Activated CD4-positive, alpha-beta memory T cell treated with anti-CD3 and anti-CD28 coated beads for 36 hours (primary cell): ENCODE measurements at places on chromosomes 11 and 22. TPM values are rescaled to one million over a fixed set of nuclear protein-coding genes. Genes with fewer than 3 reads are reported as not detected.

The CRYBB1 gene
- not detected for total RNA-seq

The CCDC88B gene
- total RNA-seq: 74.5 TPM

The GAL3ST1 gene
- total RNA-seq: not detected

The KRTAP5-9 gene
- 0.27 TPM for total RNA-seq

The PNPLA2 gene
- 33.2 TPM for total RNA-seq

DNA sequence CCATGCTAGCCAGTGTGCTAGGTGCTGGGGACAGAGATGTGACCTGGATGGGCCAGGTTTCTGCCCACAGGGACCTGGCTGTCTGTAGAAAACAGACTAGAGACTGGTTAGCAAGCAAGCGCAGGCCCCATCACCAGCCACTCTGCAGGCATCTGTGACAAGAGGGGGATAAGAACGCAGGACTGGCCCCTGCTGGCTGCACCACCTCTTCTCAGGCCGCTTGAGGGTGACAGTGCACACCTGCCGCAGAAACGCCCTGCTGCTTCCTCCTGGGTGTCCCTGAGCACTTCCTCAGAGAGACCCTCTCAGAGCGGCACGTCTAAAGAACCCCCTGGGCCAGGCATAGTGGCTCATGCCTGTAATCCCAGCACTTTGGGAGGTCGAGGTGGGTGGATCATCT is 5.9 kb upstream of the PICK1 start:
- no peaks in the 10 kb centered on the region for H3K36me3 ChIP-seq
- no peak overlapping the region for H3K27ac ChIP-seq
- peaks cover 2% of the 10 kb centered on the region for H3K27me3 ChIP-seq

GRCh38 chr22:48373626-48374173 is 1454.0 kb downstream of the BRD1 start:
- H3K4me3 ChIP-seq: no peak overlapping the region

GRCh38 chr11:121522043-121522941 is 69.5 kb upstream of the SORL1-AS1 start:
- peak overlapping the region; percentile 57 for H3K27ac ChIP-seq
- H3K4me1 ChIP-seq: peaks cover 47% of the 10 kb centered on the region

DNA sequence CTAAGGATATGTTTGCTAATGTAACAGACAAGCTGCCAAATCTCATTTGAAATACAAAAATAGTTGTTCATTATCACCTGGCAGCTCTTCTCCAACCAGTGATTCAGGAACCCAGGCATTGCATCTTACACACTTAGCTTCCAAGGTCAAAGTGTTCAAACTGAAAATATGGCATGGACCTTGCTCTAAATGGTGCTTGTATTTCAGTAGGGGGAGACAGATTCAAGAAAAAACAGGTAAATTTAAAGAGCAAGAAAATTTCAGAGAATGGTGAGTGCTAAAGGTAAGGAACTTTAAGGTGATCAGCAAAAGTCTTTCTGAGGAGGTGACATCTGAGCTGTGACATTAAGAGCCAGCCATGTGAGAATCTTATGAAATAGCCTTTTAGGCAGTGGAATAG is 82.8 kb upstream of the E2F8 start:
- peaks cover 15% of the 10 kb centered on the region for H3K27me3 ChIP-seq
- no peaks in the 10 kb centered on the region for H3K4me1 ChIP-seq
- no peak overlapping the region for H3K4me3 ChIP-seq

DNA sequence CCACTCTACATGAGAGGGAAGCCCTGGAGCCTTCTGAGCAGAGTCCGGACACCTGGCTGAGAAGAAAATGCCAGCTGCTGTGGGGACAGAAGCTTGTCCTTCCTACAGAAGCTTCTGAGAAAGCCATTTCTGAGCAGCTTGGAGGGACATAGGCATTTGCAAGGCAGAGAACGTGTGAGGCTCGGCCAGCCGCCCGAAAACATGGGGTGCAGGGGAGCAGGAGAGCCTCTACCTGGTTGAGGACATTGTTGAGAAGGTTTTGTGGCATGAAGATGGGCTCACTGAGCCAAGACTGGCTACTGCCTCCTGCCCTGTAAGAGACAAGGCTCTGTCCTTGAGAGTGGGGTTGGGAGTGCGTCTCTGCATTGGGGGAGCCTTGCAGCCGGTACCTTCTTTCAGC is 25.3 kb downstream of the SAMM50 start:
- H3K36me3 ChIP-seq: peaks cover 43% of the 10 kb centered on the region
- no peaks in the 10 kb centered on the region for H3K27me3 ChIP-seq
- H3K4me1 ChIP-seq: no peaks in the 10 kb centered on the region
- no peak for DNase-seq
- no peak overlapping the region for H3K27ac ChIP-seq

DNA sequence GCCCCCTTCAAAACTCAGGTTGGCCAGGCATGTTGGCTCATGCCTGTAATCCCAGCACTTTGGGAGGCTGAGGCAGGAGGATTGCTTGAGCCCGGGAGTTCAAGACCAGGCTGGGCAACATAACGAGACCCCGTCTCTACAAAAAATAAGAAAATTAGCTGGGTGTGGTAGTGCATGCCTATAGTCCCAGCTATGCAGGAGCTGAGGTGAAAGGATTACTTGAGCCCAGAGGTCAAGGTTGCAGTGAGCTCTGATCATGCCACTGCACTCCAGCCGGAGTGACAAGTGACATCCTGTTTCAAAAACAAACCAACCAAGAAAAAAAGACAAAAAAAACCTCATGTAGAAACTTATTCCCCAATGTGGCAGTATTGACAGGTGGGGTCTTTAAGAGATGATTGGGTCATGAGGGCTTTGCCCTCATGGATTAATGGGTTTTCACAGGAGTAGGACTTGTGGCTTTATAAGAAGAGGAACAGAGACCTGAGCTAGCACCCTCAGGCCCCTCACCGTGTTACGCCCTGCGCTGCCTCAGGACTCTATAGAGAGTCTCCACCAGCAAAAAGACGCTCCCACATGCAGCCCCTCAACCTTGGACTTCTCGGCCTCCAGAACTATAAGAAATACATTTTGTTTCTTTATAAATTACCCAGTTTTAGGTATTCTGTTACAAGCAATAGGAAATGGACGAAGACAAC is 22.3 kb downstream of the LAYN start:
- H3K36me3 ChIP-seq: no peaks in the 10 kb centered on the region
- H3K27ac ChIP-seq: no peak overlapping the region

GRCh38 chr22:19397734-19398104 is 33.8 kb downstream of the HIRA start:
- H3K4me3 ChIP-seq: no peak overlapping the region
- peaks cover 19% of the 10 kb centered on the region for H3K36me3 ChIP-seq
- no peak overlapping the region for H3K27ac ChIP-seq
- no peak for DNase-seq
- no peaks in the 10 kb centered on the region for H3K27me3 ChIP-seq

- H3K4me3 ChIP-seq: no peak overlapping the region
- no peak for DNase-seq
- no peaks in the 10 kb centered on the region for H3K36me3 ChIP-seq
Observed at GRCh38 chr11:5521540-5521939, 5.0 kb upstream of the UBQLNL start.

DNA sequence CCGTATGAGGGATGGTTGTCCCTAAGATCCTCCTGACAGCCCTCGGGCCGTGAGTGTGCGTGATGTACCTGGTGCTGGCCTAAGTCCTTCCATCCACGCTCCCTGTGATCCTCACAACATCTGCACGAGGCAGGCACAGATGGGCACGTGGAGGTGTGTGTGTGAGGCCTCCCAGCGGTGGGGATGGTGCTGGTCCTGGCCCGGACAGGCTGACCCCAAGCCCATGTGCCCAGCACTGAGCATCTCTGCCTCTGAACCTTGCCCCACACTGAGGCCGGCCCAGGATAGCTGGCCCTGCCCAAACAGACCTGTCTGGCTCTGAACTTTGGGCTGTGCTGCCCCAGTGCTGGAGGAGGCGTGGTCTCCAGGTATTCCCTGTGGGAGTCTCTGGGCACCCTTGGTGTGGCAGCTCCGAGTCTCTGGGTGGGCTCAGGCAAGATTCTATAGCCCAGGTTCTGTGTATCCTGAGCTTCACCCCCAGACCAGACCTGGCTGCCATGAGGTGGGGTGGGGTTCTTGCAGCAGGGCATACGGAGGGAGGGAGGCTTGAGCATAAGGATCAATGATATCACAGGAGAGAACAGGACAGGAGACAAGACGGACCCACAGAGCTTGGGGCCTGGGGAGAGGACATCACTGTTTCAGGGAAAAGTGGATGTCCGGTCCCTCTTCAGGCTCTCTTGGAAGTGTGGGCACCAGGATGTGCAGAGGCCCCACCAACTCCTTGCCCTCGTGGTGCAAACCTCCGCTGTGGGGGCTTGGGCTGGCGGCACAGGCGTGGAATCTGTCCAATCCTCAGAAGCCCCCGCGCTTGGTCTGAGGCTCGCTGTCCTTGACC is 881.8 kb downstream of the BRD1 start:
- H3K36me3 ChIP-seq: no peaks in the 10 kb centered on the region
- H3K4me3 ChIP-seq: no peak overlapping the region
- DNase-seq: no peak
- H3K4me1 ChIP-seq: no peaks in the 10 kb centered on the region
- peaks cover 6% of the 10 kb centered on the region for H3K27me3 ChIP-seq

DNA sequence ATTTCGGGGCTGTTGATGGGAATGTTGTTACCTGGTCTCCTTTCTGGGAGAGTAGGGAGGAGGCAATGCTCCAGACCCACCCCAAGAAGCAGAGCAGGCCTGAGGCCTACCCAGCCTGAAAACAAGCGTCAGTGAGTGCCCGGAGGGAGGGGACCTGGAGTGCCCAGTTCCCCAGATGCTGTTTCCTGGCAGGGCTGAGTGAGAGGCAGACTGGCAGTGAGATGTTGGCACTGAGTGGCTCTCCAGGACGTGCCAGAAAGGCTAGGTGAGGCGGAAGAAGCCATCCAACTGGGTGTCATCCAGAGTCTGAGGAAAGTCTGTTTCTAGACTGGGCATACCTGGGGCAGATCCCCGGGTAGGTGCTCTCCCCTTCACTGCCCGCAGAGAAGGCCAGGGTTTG is 1.3 kb downstream of the POU2F3 start:
- no peaks in the 10 kb centered on the region for H3K36me3 ChIP-seq
- H3K27me3 ChIP-seq: peaks cover 74% of the 10 kb centered on the region
- no peak overlapping the region for H3K4me3 ChIP-seq
- H3K27ac ChIP-seq: no peak overlapping the region
- no peak for DNase-seq

GRCh38 chr11:110072930-110073329 is 20.3 kb upstream of the ZC3H12C start:
- H3K4me1 ChIP-seq: peaks cover 7% of the 10 kb centered on the region
- no peak overlapping the region for H3K27ac ChIP-seq
- DNase-seq: no peak
- peaks cover 11% of the 10 kb centered on the region for H3K27me3 ChIP-seq

GRCh38 chr22:41974691-41975290 is 5.5 kb downstream of the SEPTIN3 start:
- no peak overlapping the region for H3K27ac ChIP-seq
- no peaks in the 10 kb centered on the region for H3K36me3 ChIP-seq
- DNase-seq: peak; percentile 53
- H3K27me3 ChIP-seq: peaks cover 36% of the 10 kb centered on the region

DNA sequence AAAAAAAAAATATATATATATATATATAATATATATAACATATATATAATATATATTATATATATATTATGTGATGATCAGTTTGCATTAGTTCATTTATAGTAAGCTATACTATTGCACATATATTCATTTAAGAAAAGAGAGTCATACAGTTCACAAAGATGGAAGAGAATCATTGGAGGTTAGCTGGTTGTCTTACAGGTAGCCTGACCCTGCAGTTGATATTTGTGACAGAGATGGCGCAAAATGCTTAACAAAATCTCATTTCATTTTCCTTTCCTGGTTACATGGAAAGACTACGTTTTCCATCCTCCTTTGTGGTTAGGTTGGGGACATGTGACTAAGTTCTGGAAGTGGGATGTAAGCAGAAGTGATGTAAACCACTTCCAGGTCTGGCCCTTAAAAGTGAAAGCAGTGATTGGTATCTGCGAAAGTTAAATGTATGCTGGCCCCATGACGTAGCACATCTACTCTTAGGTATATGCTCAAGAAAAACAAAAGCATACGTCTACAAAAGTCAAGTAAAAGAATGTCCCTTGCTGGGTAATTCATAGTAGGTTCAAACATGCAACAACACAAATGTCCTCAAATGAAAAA is 7.2 kb upstream of the TMEM135 start:
- no peak overlapping the region for H3K4me3 ChIP-seq
- no peaks in the 10 kb centered on the region for H3K36me3 ChIP-seq
- peaks cover 8% of the 10 kb centered on the region for H3K4me1 ChIP-seq
- H3K27ac ChIP-seq: no peak overlapping the region
- H3K27me3 ChIP-seq: no peaks in the 10 kb centered on the region

DNA sequence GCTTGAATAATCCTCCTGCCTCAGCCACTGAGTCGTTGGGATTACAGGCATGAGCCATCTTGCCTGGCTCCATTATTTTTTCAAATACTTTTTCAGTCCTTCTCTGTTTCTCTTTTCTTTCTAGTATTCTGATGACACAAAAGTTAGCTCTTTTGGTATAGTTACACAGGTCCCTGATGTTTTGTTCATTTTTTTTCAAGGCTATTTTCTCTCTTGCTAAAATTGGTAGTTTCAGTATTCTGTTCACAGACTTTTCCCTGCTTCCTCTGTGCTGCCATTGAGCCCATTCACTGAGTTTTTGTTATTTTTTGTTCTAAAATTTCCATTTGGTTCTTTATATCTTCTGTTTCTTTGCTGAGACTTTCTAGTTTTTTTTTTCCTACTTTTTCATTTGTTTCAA is 166.5 kb downstream of the UVRAG start:
- H3K27ac ChIP-seq: no peak overlapping the region
- no peaks in the 10 kb centered on the region for H3K27me3 ChIP-seq
- DNase-seq: no peak
- H3K4me1 ChIP-seq: no peaks in the 10 kb centered on the region

GRCh38 chr11:18726040-18726439 is at the start of gene IGSF22:
IGSF22 (minus strand) TSS chr11:18726188; CDS start chr11:18724236, 1,952 bp downstream.
- H3K4me3 ChIP-seq: no peak within 1 kb of the TSS
- H3K27ac ChIP-seq: no peak within 1 kb of the TSS
- DNase-seq: no peak
- H3K36me3 ChIP-seq: no peaks in the 10 kb centered on the region

DNA sequence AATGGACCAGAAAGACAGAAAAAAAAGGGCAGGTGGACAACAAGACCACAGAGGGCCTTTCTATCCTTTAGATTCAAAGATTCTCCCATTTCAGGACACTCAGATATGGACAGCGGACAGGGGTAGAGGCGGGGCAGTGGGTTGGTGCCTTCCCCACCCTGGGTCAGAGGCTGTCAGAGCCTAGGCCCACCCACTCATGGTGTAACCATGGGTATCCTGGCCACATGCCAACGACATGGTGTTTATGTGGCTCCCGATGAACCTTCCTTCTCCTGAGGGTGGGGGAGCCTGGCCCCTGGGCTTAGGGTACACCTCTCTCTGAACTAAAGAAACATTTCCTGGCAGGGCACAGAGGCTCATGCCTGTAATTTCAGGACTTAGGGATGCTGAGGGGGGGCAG is 14.3 kb upstream of the P2RY2 start:
- H3K27ac ChIP-seq: no peak overlapping the region
- H3K4me3 ChIP-seq: no peak overlapping the region
- H3K4me1 ChIP-seq: no peaks in the 10 kb centered on the region
- no peak for DNase-seq

GRCh38 chr22:35894464-35894878 is 134.2 kb downstream of the RBFOX2 start:
- DNase-seq: no peak
- H3K4me1 ChIP-seq: no peaks in the 10 kb centered on the region

GRCh38 chr11:73218106-73218829 is at the start of gene P2RY2:
P2RY2 (plus strand) TSS chr11:73218281; CDS start chr11:73234160, 15,879 bp downstream.
- H3K4me3 ChIP-seq: peak within 1 kb of the TSS; percentile 38
- DNase-seq: peak; percentile 55
- H3K4me1 ChIP-seq: peaks cover 7% of the 10 kb centered on the region
- H3K36me3 ChIP-seq: no peaks in the 10 kb centered on the region
- H3K27me3 ChIP-seq: peaks cover 20% of the 10 kb centered on the region
